ENCODE measurements at places on chromosomes 7 and 10.

GRCh38 chr10:69318867-69319727 lies 40.8 kb downstream of the HK1 start:
- no peak for DNase-seq

- peak; percentile 75 for DNase-seq
These were observed 211.8 kb upstream of the PPP2R2D start for GRCh38 chr10:131689016-131689415.

- no peak for DNase-seq
These were observed 50.7 kb upstream of the AMPH start for GRCh38 chr7:38681882-38682281.

- no peak for DNase-seq
These were observed 80.8 kb downstream of the WDR11 start for GRCh38 chr10:120931999-120932398.

- DNase-seq: no peak
These were observed 589 bp downstream of the LDB1 start for GRCh38 chr10:102119417-102120141.

GRCh38 chr10:76133597-76134255 lies 702.3 kb downstream of the LRMDA start:
- no peak for DNase-seq

- no peak for DNase-seq
These were observed 64.6 kb downstream of the ITGB1 start for GRCh38 chr10:32893434-32893833.

DNA sequence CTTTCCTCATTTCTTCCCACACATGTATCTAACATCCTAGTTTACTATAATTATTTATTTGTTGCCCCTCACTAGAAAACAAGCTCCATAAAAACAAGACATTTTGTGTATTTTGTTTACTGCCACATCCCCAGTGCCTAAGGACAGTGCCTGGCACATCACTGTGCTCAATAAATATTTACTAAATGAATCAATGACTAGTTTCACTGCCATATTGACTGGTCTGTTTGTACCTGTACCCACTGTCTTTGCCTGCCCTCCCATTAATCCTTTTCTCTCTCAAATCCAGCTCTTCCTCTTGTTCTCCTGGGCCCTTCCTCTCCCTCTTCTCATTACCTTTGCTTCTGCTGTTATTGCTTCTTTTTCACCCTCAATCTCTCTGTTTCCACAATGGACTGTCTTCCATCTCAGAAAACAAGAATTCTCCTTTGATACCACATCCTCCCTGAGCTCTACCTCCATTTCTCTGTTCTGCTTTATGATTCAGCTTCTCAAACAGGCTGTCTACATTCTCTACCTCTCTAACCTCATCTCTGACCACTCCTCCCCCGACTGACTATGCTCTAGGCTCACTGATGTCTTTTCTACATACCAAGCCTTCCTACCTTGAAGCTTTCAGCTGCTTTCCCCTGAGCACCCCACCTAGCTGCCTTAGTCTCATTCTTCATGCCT lies 8.3 kb upstream of the FAM133B start:
- no peak for DNase-seq

- DNase-seq: no peak
These were observed 55.7 kb upstream of the MKX start for GRCh38 chr10:27801171-27801785.

- DNase-seq: no peak
These were observed 19.1 kb downstream of the CEP41 start for GRCh38 chr7:130421684-130422083.

GRCh38 chr10:91803386-91804125 lies 5.3 kb downstream of the TNKS2 start:
- no peak for DNase-seq

DNA sequence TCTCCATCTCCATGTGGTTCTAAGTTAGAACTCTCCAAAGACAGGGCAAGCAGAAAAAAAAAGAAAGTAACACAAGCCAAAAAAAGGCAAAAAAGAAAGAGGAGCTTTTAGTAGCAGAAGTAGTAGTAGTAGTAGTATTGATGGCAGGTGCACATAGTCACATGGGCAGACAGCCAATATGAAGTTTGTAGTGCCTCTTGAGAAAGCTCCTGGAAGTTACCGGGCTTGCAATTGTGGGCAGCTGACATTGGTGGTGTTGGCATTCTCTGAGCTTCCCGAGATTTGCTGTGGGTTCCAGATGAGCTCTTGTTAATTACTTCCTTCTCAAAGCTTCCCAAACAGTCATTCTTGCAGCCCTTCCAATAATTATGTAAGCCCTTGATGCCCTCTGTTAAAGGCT lies 1128.5 kb downstream of the TYW1 start:
- no peak for DNase-seq

DNA sequence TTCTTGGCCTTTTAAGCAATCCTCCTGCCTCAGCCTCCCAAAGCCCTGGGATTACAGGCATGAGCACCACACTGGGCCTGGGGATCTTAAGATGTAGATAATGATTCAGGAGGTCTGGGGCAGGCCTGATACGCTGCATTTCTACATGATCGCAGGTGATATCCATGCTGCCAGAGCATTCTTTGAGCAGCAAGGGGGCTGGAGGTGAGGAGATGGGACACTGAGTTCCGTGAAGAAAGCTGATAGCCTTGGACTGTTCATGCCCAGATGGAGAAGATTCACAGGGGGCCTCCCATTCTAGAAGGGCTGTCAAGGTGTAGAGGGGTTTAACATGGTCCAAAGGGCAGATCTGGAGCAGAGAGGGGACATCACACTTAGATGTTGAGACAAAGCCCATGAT lies 480.3 kb downstream of the RPS24 start:
- no peak for DNase-seq

GRCh38 chr7:40674316-40674715 lies 539.5 kb downstream of the SUGCT start:
- no peak for DNase-seq

- no peak for DNase-seq
These were observed 456 bp downstream of the AKR1B15 start for GRCh38 chr7:134549366-134549765.

DNA sequence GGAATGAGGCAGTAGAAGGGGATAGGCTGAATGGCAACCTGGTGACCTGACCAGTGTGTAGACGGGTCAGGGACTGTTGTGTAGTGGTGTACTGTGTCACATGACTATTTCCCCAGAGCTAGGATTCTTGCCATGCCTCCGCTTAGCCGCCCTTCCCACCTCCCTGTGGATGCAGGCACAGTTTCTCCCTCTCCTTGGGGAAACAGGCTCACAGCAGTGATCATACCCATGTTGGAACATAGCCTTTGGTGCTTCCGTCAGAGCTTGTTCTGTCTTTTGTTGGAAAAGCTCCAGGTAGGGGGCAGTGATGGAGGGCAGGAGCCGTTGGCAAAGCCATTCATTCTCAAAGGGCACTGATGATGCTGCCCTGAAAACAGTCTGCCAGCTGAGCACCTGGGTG lies 44.3 kb downstream of the OGDH start:
- DNase-seq: no peak

- DNase-seq: no peak
These were observed at the start of gene PIK3CG for GRCh38 chr7:106865130-106866041. PIK3CG (plus strand) TSS chr7:106865282; CDS start chr7:106867562, 2,280 bp downstream.

GRCh38 chr7:73830681-73831583 lies at the start of gene CLDN4:
CLDN4 (plus strand) TSS chr7:73830996; CDS start chr7:73831202, 206 bp downstream.
- no peak for DNase-seq

DNA sequence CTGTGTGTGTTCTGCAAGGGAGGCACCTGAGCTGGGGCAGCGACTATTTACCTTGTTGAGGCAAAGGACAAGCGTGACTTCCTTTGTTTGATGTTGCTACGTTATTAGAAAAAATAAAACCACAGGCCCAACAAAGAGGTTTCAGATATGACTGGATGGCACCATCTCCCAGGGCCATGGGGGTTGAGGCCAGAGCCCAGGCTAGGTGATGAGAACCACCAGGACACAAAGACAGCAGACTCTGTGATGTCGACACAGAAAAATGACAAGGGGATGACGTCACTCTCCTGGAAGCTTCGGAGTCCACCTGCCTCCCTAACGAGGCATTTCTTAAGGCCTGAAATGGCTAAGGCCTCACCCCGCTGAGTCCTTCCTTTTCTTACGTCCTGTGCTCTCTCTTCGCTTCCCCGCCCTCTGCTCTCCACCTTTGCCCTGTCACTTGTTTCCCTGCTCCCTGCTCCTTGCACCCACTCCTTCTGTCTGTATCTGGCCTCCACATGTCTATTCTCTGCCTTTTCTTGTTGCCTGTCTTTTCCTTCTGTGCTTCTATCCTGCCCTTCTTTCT lies 83.0 kb upstream of the ADRB1 start:
- no peak for DNase-seq

DNA sequence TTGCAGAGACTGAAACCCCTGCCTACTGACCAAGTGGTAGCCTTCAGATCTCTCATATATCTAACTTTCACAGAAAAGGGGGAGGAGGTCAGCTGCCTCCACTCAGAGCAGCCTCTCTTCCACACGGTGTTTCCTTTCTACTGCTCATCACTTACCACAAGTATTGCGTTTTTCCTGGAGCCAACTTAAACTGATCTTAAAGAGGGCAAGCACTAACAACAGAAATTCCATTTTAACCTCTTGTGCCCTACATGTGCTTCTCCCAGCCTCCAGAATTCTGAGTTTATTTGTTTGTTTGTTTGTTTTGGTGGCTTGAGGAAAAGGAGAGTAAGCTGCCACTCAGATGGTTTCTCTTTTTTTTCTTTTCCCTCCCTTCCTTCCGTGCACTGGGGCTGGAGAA lies 19.1 kb downstream of the SKIDA1 start:
- no peak for DNase-seq

- no peak for DNase-seq
These were observed 992.1 kb downstream of the NRG3 start for GRCh38 chr10:82867056-82867455.

DNA sequence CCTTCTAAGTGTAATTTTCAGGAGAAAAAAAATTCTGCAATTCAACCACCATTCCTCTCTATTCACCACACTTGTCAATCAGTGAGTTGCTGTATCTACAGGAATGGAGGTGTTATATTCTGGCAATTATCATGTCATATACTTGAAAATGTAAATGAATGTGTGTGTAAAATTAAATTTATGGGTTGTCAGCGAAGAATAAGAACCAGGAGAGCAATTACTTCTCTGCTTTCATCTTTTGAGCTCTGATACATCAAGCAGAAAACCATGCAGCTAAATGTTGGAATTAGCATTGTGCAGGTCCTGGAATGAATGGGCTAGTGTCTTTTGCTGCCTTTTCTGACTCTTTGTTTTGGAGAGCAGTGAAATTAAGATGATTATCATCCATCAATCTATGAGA lies 207.6 kb downstream of the FOXP2 start:
- no peak for DNase-seq

- no peak for DNase-seq
These were observed 126.2 kb downstream of the PRPF18 start for GRCh38 chr10:13712837-13713581.

- DNase-seq: no peak
These were observed 14.0 kb upstream of the SLC18A2 start for GRCh38 chr10:117226813-117227451.

DNA sequence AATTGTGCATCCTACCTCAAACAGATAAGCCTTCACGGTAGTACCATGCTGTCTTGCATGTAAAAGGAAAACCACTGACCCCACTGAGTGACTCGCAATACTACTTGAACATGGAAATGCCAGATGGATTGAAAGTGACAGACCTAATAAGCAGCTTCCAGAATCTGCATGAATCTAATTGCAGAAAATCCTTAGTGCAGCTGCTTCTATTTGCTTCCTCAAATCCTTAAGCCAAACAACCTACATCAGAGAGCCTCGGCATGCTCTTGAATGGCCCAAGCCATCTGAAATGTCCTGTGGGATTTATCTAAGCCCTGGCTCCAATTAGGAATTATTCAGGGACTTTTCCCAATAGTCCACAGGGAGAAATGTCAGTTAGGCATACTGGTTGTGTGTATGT lies 509.5 kb upstream of the CELF2 start:
- no peak for DNase-seq

- DNase-seq: no peak
These were observed 39.5 kb upstream of the PRKG1 start for GRCh38 chr10:51034769-51035168.

GRCh38 chr7:45663167-45663921 lies 89.2 kb downstream of the ADCY1 start:
- DNase-seq: peak; percentile 86
